D341Med (cell line): ENCODE measurements at places on chromosomes 13 and 19.

DNA sequence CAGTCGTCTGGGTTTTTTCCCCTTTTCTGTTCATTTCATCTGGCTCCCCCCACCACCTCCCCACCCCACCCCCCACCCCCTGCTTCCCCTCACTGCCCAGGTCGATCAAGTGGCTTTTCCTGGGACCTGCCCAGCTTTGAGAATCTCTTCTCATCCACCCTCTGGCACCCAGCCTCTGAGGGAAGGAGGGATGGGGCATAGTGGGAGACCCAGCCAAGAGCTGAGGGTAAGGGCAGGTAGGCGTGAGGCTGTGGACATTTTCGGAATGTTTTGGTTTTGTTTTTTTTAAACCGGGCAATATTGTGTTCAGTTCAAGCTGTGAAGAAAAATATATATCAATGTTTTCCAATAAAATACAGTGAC lies 9.3 kb downstream of the CALM3 start:
- no peak for DNase-seq

- no peak for DNase-seq
Measured at GRCh38 chr13:32622827-32623226, 36.6 kb downstream of the PDS5B start.

DNA sequence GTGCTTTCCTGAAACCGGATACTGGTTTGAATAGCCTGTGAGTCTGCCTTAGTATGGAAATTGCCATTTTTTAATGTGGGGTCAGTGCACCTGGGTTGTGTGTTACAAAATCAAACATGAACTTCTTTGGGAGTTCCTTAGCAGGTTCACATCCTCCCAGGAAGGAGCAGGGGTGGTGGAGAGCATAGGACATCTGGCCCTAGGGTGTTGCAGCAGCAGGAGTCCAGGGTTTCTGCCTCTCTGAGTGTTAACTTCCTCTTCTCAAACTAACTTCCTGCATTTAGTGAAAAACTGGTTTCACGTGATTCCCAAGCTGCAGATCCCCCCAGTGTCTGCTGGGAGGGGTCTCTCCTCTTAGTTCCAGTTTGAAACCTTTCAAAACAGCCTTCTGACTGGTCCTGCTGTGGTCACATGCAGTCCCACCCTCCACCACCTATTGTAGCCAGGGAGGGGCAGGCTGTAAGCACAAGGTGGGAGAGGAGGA lies 7.2 kb downstream of the RNASEH2B start:
- no peak for DNase-seq

DNA sequence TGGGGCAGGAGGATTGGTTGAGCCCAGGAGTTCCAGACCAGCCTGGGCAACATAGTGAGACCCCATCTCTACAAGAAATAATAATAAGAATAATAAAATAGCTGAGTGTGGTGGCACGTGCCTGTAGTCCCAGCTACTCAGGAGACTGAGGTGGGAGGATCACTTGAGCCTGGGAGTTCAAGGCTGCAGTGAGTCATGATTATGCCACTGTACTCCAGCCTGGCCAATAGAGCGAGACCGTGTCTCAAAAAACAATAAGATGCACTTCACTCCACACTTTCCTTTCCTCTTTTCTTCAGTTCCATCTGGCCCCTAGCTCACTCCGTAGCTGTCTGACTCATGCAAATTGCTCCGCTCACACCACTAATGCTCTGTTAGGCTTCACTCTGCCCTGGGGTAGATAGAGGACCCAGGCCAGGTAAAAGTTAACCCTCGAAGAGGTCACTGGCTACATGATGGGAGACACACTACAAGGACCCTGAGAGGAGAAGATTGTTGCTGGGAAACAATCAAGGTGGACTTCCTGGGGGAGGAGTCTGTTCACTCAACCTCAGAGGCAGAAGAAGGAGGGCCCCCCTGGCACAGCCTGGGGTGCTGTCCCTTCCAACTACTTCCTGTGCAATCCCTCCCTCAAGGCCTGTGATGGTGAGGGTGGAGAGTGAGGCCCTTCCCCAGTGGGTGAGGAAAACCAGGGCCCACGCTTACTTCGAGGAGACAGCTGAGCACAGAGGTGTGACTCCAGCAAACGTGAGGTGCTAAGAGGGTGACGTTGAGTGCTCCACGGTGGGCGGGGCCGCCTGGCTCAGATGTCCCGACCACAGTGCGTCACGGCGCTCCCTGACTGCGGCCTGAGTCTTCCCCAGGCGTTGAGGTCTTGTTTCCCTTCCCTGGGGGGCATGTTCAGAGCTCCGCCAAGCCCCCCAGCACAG lies 8.8 kb upstream of the TNFSF9 start:
- no peak for DNase-seq

GRCh38 chr19:49326165-49326704 lies 1.2 kb upstream of the SLC6A16 start:
- no peak for DNase-seq

DNA sequence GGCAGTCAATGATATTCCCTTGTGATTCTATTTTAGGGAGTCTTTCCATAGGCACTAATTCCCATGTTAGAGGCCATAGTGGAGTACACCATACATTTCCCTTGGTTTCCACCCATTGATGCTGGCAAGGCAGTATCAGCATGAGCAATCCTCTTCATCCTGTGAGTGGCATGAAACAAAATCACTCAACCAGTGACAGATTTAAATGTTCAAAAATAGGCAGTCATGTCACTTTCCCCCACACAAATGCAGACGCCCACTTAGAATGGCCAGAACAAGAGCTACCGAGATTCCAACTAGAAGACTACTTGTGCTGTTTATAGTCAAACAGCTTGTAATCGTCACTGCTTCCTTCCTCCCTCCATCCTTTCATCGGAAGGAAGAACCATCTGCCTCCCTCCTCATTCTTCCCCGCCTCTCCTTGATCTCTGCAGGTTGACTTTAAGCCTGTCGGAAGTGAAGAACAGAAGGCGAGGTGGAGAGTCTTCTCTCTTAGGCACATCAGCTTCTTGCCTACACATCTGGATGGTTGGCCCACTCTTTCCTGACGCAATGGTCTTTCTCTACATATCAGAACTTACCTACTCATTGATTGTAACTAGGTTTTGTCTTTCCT lies 22.6 kb downstream of the RASL11A start:
- DNase-seq = no peak

DNA sequence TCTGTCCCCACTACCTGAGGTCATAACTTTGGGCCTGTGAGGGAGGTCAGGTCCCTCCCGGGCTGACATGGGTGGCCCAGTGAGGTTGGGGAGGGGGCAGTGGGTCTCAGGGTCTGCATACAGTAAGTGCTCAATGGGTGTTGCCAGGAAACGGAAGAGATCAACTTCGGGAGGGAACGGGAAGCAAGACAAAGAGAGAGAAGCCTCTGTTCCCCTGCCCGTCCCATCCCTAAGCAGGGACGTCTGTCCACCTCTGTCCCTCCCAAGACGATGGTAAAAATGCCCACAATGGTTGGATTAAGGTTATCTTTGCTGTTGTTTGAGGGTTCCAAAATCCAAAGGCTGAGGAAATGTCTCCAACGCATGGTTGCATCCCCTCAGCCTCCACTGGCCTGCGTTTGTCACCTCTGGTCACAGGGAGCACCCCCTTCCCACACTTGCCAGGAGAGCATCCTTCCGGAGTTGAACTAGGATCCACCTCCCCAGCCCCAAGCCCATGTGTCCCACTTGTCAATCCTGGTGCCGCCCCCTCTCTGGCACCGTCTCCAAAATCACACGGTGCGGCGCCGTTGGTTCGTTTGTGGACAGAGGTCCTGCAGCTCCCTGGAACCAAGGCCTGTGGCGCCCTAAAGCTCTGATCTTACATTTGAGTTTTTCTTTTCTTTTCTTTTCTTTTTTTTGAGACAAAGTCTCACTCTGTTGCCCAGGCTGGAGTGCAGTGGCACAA lies 774 bp upstream of the HOMER3 start:
- no peak for DNase-seq
